Stimulated activated CD4-positive, alpha-beta T cell treated with anti-CD3 and anti-CD28 coated beads, Interleukin-12 subunit alpha, Interleukin-12 subunit beta, amount 100 ng/mL, for 24 hours (primary cell): ENCODE measurements at places on chromosomes 16 and 17.

DNA sequence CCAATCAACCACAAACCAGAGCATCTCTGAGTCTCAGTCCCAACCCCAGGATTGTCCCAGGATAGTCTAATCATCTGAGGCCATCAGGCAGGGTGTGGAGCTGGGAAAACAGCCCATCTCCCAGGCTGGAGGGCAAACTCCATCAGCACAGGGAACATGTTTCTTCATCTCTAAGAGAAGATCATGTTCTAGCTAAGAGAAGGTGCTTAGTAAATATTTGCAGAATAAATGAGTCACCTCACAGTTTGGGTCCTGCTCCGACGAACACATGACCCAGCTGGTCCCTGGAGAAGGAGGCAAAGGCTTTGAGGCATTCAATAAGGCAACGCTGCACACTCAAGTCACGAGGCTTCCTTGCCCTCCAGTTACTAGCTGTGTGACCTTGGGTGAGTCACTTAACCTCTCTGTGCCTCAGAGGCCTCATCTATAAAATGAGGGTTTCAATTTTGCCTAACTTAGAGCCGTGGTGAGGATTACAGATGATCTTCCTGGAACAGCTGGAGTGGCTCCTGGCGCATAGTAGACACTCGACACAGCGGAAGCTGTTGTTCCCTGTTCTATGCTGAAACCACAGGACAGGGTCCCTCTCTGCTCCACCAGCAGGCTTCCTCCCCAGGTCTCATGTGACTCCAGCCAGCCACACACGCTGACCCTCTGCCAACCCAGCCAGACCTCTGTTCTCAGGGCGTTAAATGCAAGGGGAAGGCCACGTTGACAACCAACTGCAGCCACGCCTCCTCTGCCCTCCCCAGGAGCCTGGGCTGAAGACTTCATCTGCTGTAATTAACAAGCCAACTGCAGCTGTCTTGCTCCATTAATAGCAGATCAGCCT lies 10.3 kb upstream of the RPL38 start:
- DNase-seq = no peak

- DNase-seq = no peak
These were observed 759.9 kb downstream of the KCNJ2 start for GRCh38 chr17:70929226-70929625.

- no peak for DNase-seq
These were observed 15.0 kb upstream of the MYLK3 start for GRCh38 chr16:46763147-46763546.

- no peak for DNase-seq
These were observed 4.2 kb downstream of the USP6 start for GRCh38 chr17:5120036-5120435.

DNA sequence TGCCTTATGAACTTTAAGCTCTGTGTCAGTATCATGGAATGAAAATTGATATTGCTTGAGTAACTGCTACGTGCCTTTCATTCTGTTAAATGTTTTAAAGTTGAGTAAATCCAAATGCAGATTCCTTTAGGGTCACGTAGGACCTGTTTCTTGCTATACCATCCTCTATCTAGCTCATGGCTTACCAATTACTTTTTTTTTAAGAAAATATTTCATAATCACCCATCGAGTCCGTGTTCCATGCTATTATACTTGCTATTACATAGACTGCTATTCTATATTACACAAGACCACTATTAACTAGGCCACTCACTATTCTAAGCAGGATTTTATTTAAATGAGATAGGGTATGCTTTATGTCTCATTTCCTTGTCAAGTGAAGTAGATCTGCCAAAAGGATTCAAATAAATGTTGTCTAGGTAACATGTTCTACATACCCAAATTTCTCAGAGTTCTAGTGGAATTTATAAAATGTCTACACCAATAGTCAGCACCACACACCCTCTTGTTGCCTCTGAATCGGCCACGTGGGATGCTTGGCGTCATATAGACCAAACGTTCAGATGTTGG lies 11.9 kb downstream of the ANKFN1 start:
- no peak for DNase-seq

GRCh38 chr17:44081681-44082080 lies 11.1 kb downstream of the G6PC3 start:
- DNase-seq = no peak

DNA sequence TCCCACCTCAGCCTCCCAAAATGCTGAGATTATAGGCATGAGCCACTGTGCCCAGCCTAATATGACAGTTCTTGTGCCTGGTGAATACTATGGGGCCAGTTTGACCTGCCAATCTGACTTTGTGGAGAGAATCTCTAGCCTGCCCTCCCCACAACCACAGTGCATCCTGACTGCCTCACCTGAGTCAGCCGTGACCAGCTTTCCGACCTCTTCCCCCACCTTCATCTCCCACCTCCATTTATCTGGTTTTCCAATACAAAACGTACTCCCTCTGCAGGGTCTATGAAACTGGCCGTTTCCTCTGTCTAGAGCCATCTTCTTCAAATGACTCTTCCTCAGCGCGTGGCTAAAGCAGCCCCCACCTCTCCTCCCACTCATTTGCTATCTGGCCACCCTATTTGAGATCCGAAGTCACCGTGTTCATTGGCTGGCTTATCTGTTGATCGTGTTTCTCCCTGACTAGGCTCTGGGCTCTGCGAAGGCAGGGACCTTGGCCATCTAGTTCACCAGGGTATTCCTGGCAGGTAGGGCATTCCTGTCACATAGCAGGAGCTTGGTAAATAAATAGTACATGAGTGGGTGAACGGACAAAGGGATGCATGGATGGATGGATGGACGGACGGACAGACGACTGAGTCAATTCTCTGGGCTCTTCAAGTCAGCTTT lies 22.3 kb upstream of the PLLP start:
- no peak for DNase-seq

DNA sequence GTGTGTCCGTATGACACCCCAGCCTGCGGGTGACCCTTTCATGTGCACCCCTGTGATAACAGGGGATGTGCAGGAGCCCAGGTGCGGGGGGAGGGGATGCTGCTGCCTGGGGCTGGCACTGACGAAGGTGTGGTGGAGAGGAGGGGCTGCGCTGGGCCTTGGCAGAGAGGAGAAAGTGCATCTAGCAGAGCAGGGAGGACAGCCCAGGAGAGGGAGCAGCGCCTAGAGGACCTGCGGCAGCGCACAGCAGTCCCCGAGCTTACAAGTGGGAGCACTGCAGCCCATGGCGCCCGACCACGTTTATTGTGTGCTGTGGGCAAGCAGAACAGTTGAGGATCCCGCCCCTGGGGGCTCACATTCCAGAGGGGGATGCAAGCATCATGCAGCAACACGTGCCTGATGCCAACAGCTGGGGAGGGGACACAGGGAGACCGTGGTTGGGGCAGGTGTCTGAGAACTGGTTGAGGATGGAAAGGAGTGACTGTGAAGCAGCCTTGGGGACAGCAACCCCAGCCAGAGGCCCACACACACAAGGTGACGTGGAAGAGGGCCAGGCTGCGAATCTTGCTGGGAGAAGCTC lies 10.9 kb upstream of the SLC7A5 start:
- DNase-seq = no peak

DNA sequence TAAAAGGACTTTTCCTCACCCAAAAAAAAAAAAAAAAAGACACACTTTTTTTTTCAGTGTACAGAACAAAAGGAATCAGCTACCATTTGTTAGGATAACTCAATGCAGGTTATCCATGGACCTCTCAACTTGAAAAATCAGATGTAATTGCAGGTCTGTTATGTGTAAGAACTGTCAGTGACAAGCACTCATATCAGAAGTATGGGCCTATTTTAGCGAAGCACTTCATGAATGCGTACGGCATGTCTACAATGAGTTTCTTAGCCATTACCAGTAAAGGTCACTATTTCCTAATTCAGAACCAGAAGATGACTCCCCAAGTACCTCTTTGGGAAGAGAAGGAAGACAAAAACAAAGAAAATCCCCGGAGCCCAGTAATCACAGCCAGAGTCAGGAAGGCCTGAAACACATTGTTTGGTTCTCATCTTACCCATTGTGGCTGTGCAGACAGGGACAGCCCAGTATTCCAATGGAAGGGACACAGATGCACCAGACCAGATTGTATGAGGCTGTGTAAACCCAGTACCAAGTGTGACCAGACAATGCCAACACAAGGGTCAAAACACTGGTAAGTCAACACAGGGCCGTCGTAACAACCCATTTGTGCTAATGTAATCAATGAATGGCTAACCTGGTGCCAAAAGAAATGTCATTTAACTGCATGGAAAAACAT lies 188.0 kb downstream of the PMP22 start:
- no peak for DNase-seq

GRCh38 chr16:21989751-21990150 lies 11.2 kb downstream of the PDZD9 start:
- DNase-seq = no peak

GRCh38 chr16:2592786-2593185 lies 55.0 kb downstream of the PDPK1 start:
- no peak for DNase-seq

- DNase-seq = no peak
These were observed 13.9 kb downstream of the CLUH start for GRCh38 chr17:2697611-2698162.

DNA sequence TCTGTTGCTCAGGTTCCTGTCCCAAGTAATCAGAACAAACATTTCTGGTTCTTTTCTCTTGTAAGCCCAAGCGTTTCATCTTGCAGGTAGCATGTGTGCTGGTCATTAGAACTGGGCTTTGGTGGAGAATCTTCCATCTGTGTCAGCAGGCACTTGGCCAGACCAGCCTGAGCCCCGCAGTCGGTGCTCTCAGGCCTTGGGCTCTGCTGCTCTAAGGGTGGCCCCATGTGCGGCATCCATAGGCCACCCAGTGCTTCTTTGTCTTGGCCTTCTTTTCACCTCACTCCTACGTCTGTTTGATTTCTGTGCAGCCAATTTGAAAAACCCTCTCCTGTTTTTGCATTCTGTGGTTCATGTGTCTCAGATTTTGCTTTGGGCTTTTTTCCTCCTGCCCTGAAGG lies 51.6 kb downstream of the PLD6 start:
- DNase-seq = no peak

- DNase-seq = peak; percentile 61
These were observed 10.7 kb downstream of the TBX2 start for GRCh38 chr17:61410141-61411010.

GRCh38 chr16:51148678-51149228 lies 2.3 kb downstream of the SALL1 start:
- DNase-seq = no peak

GRCh38 chr17:56707312-56708219 lies 114.1 kb downstream of the NOG start:
- DNase-seq = no peak
